ENCODE measurements at places on chromosomes 3 and 15. TPM values are rescaled to one million over a fixed set of nuclear protein-coding genes. Genes with fewer than 3 reads are reported as not detected.

Gene CACNA1D
- under 0.01 TPM for total RNA-seq

Gene CCDC14
- 63.0 TPM for total RNA-seq

Gene COL7A1
- total RNA-seq = 23.6 TPM

Gene ZNF774
- total RNA-seq = 1.3 TPM

Gene C2CD4B
- total RNA-seq = not detected

Gene GXYLT2
- 11.6 TPM for total RNA-seq

Gene SV2B
- total RNA-seq = not detected

Gene APH1B
- 11.6 TPM for total RNA-seq

Gene PDZRN3
- total RNA-seq = 15.3 TPM

Gene TMPRSS7
- not detected for total RNA-seq

Gene ACAN
- under 0.01 TPM for total RNA-seq

Gene B3GALNT1
- 12.3 TPM for total RNA-seq

Gene CYP1A2
- total RNA-seq = not detected

Gene NPAP1
- not detected for total RNA-seq

Gene ST3GAL6
- 6.9 TPM for total RNA-seq

Gene IFT57
- 37.7 TPM for total RNA-seq

Gene ADCY5
- total RNA-seq = not detected

Gene SPSB4
- not detected for total RNA-seq

Gene CLK3
- 133 TPM for total RNA-seq

Gene CLDN18
- not detected for total RNA-seq

Gene GOLGA6A
- not detected for total RNA-seq

Gene CHRNA5
- 2.0 TPM for total RNA-seq

Gene CLEC3B
- total RNA-seq = not detected

Gene RHOV
- total RNA-seq = not detected

Gene VPS18
- total RNA-seq = 78.3 TPM

Gene ISY1
- total RNA-seq = 25.8 TPM

Gene ZWILCH
- total RNA-seq = 38.5 TPM

Gene B2M
- total RNA-seq = 1,563 TPM

Gene LPCAT4
- 5.7 TPM for total RNA-seq

Gene CILP
- not detected for total RNA-seq

Gene KLHDC8B
- total RNA-seq = 41.6 TPM

Gene TRPM1
- not detected for total RNA-seq

Gene FAM174B
- 1.3 TPM for total RNA-seq

Gene RAD51
- total RNA-seq = 2.0 TPM

Gene TM4SF18
- not detected for total RNA-seq

Gene ZPLD1
- 0.14 TPM for total RNA-seq

Gene GPR171
- not detected for total RNA-seq

Gene CIB2
- 2.4 TPM for total RNA-seq

Gene HAPLN3
- 4.2 TPM for total RNA-seq

Gene CNTN4
- total RNA-seq = 2.6 TPM

Gene SOX14
- total RNA-seq = not detected

Gene TYRO3
- total RNA-seq = 7.7 TPM

Gene SLC28A1
- not detected for total RNA-seq

Gene FAH
- 34.1 TPM for total RNA-seq

Gene SHC4
- 4.0 TPM for total RNA-seq

Gene TMEM42
- total RNA-seq = 10.5 TPM

Gene LNP1
- total RNA-seq = 4.2 TPM

Gene SCN5A
- total RNA-seq = 1.1 TPM

Gene TUSC7
- not detected for total RNA-seq

Gene FBXO40
- total RNA-seq = not detected

Gene PROS1
- 6.2 TPM for total RNA-seq

Gene FOXB1
- not detected for total RNA-seq

Gene GOLGA6D
- not detected for total RNA-seq

Gene GPR176
- 177 TPM for total RNA-seq

Gene GOLGA8M
- not detected for total RNA-seq

Gene BNC1
- 26.5 TPM for total RNA-seq

Gene CAPN7
- 45.4 TPM for total RNA-seq

Gene OGG1
- 25.6 TPM for total RNA-seq

Gene CCDC54
- not detected for total RNA-seq

Data from placental pericyte (primary cell).